Kidney glomerular epithelial cell (primary cell): ENCODE measurements at places on chromosomes 16 and 17.
A peak's percentile ranks its signal among the peaks of the same experiment; 100 is the strongest.

GRCh38 chr17:74542166-74542565 is 3.7 kb downstream of the CD300C start:
- no peak for DNase-seq

- DNase-seq: no peak
Observed at GRCh38 chr17:74530831-74531150, 484 bp downstream of the CD300LB start.

- DNase-seq: no peak
Observed at GRCh38 chr17:79224903-79225302, 150.3 kb downstream of the ENGASE start.

GRCh38 chr16:63426275-63426870 is 1390.1 kb upstream of the CDH8 start:
- DNase-seq: no peak

DNA sequence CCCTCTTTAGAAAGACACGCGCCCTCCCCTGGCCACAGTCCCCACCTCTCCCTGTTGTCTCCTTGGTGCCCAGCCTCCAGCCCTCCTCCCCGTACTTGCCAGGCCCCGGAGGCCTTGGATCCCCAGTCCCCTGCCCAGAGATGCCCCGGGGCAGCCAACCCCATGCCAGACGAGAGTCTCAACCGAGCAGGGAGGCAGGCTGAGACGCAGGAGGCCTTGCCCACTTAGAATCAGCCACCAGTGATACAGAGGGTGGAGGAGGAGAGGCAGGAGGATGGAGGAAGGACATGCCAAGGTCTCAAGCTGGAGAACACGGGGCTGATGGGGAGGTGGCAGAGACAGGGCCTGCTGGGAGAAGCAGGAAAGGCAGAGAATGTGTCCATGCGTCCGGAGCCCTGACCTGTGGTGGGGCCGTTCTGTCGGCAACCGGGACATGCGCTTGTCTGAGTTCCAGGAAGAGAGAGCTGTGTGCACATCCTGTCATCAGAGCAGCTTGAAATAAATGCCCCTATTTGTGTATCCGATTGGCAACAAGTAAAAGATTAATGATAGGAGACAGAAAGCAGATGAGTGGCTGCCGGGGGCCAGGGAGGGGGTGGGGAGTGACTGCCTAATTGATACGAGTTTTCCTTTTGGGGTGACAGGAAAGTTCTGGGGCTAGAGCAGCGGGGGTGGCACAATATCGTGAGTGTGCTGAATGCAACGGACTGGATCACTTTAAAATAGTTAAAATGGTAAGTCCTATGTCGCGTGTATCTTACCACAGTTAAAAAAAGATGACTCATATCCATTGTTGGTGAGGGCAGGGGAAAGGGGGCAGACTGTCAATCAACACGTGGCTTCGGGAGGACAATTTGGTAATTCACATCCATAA is 44.7 kb upstream of the MEAK7 start:
- DNase-seq: no peak

- no peak for DNase-seq
Observed at GRCh38 chr17:69812240-69812837, 262.7 kb upstream of the KCNJ16 start.

DNA sequence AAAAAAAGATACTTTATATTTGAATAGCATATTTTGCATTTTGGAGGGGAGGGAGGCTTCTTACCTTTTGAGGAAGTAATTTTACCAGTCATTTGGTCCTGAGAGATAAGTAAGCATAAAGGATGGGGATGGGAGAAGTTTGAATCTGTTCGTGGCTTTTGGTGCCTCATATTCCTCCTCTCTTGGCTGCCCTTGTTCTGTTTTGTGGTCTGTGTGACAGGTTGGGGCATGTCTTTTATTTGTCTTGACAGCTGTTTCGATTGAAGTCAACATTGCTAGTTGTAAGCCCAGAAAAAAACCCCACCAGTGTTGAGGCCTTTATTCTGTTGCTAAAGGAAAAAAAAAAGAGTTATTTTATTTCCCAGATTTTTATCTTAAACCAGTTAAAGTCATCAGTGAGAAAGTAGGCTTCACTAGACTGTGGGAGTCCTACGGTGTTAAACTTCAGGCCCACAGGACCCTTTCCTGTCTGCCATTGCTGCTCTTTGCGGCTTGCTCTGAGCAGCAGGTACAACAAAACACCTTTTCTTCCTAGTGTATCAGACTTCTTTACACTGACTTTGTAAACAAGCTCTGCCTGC is 11.4 kb downstream of the SLC7A6 start:
- DNase-seq: no peak

- no peak for DNase-seq
Observed at GRCh38 chr17:34206569-34206968, 48.5 kb upstream of the CCL2 start.

GRCh38 chr17:41029633-41030245 is at the start of gene KRTAP1-4:
TSS of gene KRTAP1-4 (minus strand) at chr17:41030195. CDS start at chr17:41030078, 117 bp downstream.
- DNase-seq: no peak

DNA sequence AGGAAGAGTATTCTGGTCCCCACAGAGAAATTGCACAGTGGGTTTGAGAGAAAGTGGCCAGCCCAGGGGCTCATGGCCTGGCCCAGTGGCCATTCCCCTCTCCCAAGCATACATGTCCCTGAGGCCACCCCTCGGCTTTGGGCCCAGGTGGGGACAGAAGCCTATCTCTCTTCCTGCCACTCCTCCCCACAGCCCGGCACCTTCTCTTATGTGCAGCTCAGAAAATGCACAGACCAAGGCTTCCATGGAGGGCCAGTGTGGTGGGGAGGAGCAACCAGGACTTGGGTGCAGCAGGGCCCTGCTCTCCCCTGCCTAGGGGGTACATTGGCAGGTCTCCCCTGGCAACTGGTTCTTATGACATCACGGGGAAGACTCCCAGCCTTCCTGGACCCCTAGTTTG is at the start of gene C16orf90:
Gene C16orf90 (minus strand): TSS at position 314 of the 400 bp plus-strand sequence. CDS start 68 bp downstream, at position 246.
- no peak for DNase-seq

- DNase-seq: no peak
Observed at GRCh38 chr16:83021045-83021444, 394.3 kb downstream of the CDH13 start.

- no peak for DNase-seq
Observed at GRCh38 chr17:601926-602303, 112.7 kb downstream of the VPS53 start.

- DNase-seq: no peak
Observed at GRCh38 chr17:18277076-18277475, 16.6 kb downstream of the MIEF2 start.

GRCh38 chr16:67268136-67268579 is 11.2 kb upstream of the PLEKHG4 start:
- DNase-seq: peak; percentile 76
